ENCODE measurements at places on chromosomes 1 and 21.

- no peak for DNase-seq
Observed at GRCh38 chr21:31922881-31923280, 50.1 kb downstream of the HUNK start.

- DNase-seq = peak; percentile 48
Observed at GRCh38 chr1:153652805-153653500, 5.5 kb upstream of the SNAPIN start.

DNA sequence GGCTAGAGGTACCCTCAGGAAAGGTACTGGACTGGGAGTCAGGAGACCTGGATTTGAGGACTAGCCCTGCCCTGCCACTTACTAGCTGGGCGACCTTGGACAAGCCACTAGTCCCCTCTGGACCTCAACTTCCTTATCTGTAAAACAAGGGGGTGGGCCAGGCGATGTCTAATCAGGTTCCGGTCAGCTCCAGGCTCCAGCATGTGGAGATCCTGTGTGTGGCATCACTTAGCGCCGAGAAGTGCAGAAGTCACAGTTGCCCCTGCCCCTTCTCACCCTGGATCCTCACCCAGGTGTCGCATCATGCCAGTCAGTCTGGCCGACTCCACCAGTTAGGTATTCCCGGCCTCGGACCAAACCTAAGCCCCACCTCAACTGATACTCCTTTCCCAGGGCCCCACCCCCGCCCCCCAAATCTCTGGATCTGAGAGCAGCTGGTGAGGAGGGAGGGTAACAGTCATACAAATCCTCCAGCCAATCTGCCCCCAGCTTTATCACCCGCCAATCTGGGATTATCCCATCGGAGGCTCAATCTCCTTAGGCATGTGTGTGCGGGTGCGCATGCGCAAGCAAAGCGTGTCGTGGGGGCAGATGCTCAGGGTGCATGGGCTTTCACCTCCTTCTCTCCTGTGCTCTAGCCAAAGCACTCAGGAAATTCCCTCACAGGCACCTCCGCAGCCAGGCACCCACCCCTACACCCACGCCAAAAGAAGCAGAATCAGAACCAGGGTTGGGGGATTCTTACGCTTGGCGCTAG is 5.4 kb downstream of the CELF3 start:
- DNase-seq = no peak

GRCh38 chr1:48224791-48225190 is 2.3 kb downstream of the SLC5A9 start:
- DNase-seq = no peak

- peak; percentile 37 for DNase-seq
Observed at GRCh38 chr1:97571760-97572159, 349.1 kb downstream of the DPYD start.

DNA sequence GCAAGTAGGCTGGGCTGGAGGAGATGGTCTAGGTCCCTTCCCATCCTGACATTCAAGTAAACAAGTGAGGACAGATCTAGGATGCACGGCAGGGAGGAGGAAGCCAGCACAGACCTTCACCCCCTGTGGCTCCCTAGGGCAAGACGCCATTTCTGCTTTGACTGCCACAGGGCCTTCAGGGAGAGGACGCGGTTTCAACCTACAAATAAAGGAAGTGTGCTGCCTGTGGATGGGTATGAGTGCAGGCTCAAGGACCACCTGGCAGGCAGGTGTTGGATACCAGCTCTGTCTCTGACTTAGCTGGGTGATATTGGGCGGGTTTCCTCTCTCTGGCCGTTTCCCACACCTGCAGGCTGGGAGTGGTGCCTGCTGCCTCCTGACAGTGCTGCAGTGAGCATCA is 16.2 kb downstream of the SLC2A1 start:
- no peak for DNase-seq

GRCh38 chr1:208141610-208142192 is 102.5 kb downstream of the PLXNA2 start:
- DNase-seq = no peak

GRCh38 chr1:53485478-53486394 is 26.5 kb downstream of the DMRTB1 start:
- DNase-seq = peak; percentile 94

- no peak for DNase-seq
Observed at GRCh38 chr1:176315519-176316220, 108.6 kb upstream of the COP1 start.

DNA sequence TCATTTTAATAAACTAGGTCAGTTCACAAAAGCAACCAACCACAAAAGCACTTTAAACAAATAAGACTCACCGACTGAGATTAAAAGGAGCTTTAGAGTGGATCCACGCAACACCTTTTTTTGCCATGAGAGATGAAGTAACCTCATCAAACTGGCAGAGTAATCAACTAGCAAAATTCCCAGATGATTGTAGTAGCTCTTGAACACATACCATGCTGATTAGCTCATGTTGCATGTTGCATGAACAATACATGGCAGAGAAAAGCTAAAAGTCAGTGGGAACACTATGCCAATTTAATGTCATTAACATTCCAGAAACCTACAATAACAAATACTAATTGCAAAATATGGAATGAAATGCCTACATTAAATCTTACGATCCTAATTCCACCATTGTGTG is 4.1 kb downstream of the WARS2 start:
- peak; percentile 48 for DNase-seq

DNA sequence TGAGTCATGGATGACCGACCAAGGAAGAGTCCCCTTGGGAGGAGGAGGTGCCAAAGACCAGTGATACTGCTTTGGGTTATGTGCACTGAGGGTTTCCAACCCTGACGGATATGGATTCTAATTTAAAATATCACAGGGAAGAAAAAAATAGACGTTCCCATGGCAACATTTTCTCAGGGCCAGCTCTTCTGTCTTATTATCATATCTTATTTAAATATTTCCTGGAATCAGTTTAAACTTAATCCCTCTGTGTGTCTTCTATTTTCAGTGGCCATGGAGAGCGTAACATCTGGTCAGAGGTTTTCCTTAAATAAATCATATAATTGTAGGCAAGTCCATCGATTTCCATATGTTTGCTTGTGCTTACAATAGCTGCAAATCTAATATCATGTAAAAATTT is 205.4 kb upstream of the FMN2 start:
- no peak for DNase-seq

- no peak for DNase-seq
Observed at GRCh38 chr21:43985690-43986251, 26.3 kb upstream of the TRAPPC10 start.

- DNase-seq = peak; percentile 58
Observed at GRCh38 chr1:167904652-167905130, 9.2 kb downstream of the ADCY10 start.

- no peak for DNase-seq
Observed at GRCh38 chr21:28150778-28151177, 841.9 kb downstream of the LTN1 start.

DNA sequence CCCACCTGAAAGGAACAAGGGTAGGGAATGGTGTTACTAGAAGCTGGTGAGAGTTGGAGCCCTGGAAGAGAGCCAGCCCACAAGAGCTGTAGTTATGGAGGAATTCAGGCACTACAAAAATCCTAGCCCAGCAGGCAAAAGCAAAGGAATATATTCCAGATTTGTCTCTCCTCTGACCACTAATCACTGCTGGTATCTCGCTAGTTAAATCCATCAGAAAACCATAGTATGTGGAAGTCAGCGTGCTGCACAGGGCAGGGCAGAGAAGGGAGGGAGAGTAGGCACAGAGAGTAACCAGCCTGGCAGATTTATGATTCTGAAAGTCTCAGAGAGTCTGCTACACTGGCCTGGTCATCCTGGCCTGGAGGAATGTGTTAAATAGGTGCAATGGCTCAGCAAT is 88.6 kb downstream of the SELENOF start:
- peak; percentile 63 for DNase-seq

- DNase-seq = no peak
Observed at GRCh38 chr1:160103658-160104408, 5.4 kb upstream of the IGSF8 start.

DNA sequence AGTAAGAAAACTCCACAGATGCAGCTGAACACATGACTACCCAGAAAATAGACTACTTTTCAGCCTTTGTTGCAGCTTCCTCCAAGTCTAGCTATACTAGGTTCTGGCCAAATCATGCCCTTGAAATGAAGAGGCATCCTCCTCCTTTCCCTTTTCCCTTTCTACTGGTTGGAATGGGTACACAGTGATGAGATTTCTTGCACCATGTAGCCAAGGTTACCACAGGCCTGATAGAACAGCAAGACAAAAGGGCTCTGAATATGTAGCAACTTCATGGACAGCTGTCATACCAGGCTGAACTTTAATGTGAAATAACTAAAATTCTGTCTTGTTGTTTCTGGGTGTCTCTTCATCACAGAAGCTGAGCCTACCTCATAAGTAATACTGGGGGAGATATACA is 146.5 kb downstream of the PDE4B start:
- DNase-seq = no peak

DNA sequence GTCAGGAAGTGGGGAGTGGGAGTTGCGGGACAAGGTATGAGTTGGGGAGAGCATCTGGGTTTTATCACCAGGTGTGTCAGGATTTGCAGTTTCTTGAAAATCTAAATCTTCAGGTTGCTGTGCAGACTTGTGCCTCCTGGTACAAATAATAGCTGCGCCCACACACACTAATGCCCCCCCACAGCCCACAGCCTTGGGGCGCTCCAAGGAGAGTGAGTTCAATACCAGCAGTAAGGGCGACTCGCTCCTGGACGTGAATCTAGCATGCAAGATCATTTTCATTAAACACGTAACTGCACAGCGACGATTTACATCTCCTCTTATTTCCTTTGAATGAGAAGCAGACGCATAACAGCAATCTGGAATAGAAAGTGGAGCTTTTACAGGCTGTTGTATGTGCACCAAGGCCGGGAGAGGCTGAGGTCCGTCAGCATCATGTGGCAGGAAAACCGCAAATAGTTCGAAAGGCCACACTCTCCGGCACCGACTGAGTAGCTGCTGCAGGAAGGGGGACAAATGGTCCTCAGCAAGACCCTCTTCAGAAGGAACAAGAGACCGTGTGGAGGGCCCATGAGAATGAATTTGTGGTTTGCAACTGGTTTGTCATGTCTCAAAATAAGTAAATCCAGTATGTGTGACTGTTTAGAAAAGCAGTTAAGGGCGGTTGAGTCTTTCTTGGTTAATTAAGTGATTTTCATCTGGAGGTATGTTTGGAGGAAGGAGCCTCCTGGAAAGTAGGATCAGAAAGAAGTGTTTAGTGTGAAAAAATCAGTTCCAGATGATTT is 439.5 kb downstream of the SMYD3 start:
- DNase-seq = peak; percentile 46

- DNase-seq = no peak
Observed at GRCh38 chr21:46094401-46095082, 3.4 kb upstream of the COL6A2 start.

DNA sequence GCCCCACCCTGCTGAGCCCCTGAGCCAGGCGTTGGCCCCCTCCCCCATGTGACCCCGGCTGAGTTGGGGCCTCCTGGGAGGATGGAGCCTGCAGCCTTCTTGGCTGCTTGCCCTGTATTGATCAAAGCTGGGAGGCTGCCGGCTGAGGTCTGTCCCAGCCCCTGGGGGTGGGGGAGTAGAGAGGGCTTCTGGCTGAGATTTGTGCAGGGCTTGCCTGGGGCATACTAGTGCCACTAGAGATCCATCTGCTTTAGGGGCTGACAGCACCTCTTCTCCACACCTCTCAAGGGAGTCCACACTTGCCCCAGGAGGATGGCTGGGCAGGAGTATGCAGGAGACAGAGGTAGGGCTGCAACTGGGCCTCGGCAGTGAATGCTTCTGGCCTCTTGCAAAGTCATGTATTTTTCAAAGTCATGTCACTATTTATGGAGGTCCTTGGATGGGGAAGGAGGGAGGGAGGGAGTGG is 53.6 kb upstream of the SSBP3 start:
- no peak for DNase-seq

GRCh38 chr1:167059045-167059808 is 30.9 kb downstream of the GPA33 start:
- DNase-seq = peak; percentile 84

DNA sequence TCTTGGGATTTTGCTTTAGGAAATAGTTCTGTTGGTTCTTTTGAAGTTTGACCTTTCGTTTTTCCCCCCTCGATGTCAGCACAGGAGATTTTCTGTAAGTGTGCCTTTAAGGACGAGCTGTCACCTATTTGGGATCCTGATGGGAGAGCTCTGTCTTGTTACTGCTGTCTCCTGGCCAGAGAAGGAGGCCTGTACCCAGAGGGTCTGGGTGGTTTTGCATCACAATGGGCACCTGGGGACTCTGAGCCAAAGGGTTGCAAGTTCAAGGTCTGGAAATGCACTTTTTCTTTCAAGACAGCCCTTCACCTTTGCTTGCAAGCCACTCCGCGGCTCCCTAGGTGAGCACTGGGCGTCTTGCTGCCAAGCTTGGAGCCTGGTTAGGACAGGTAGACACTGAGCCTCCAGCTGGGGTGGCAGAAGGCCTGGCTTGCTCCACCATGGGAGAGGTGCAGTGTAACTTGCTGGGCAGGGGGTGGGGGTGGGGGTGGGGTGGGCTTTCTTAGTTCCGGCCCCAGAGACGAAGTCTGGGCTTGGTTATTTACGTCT is 2.9 kb downstream of the AJAP1 start:
- DNase-seq = no peak

DNA sequence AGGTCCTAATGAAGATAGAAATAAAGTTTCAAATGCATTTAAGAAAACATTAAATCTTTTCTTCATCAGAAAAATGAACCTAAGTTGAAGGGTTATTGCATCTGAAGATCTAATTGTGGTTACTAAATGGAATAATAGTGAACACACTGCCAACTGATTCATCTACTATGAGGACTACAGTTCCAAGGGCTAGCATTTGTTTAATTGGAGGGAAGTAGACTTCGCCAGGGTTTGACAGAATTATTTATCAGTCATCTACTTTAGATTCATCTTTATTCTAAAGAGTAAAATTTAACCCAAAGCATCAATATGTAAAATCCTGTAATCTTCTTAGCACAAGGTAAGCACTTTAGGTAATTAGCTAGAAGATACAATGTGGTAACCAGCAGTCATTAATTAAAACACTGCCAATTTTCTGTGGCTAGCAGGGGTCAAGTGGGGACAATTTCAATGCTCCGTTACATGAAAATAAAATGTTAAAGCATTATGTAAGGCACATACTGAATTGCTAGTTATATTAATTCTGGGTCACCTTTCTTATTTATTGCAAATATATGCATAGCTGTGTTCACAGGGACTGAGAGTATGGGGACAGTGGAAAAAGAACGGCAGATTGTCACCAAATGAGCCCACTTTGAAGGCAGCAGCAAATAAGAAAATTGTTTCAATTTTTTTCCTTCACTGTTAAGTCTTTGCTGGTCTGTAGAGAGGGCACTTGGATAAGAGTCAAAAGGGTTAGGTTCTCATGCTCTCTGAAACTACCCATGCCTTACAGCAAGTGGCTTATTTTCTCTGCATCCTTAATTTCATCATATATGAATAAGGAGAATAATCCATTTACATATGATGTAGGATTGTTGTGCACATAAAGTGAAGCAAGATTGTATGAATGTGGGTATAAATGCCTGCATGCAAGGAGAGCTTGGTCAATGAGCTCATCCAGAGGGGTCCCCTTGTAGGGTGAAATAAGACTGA is 416.0 kb downstream of the PCP4 start:
- no peak for DNase-seq
